Urothelium cell line (cell line): ENCODE measurements at places on chromosomes 2 and 18.

DNA sequence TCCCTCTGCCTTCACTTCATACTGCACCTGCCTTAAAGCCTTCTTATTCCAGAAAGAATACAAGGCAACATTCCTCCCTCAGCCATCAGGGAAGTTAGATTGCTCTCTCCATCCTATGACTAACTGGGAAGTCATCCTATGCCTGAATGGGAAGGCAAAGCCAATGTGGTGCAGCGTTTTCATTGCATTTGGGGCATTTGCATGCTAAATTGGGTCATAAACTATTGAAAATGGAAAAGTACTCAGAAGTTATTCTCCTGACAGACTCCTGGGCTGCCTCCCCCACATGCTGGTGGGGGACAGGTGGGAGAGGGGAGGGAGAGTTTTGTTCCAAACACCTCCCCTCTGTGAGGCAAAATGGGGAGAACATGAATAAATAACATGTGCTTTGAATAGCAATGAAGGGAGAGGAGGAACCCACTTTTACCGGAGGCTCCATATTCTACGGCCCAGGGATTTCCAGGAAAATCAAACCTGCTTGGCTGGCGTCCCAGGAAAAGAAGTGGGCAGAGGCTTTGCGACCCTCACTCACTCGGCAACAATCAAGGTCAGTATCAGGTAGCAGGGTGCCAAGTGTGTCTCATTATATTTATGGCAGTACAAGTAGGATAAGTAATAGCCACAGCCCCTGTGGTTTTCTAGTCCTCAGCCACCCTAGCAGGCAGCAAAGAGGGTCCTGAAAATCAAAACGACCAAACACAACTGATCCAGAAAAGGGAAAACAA is 84.1 kb downstream of the BOD1L2 start:
- DNase-seq, result no peak

DNA sequence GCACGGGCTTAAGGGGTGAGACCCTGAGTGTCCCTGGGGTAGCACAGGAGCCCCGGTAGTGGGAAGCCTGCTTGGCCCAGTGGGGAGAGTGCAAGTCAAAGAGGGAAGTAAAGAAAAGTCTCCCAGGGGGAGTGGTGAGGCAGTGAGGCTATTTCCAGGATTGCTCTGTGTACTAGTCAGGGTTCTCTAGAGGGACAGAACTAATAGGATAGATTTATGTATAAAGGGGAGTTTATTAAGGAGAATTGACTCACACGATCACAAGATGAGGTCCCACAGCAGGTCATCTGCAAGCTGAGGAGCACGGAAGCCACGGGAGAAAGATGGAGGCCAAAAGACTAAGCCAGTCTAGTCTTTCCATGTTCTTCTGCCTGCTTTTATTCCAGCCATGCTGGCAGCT is 45.5 kb downstream of the CMPK2 start:
- no peak for DNase-seq

GRCh38 chr2:79910643-79911042 is 393.9 kb downstream of the LRRTM1 start:
- no peak for DNase-seq

- DNase-seq, result no peak
Observed at GRCh38 chr2:38599706-38600105, 3.0 kb downstream of the HNRNPLL start.
